NCI-H460 (cell line): ENCODE measurements at places on chromosomes 5 and 9. TPM values are rescaled to one million over a fixed set of nuclear protein-coding genes. Genes with fewer than 3 reads are reported as not detected.

RRAGA gene
- 22.3 and 27.8 TPM in 2 replicates for total RNA-seq

IFNA6 gene
- not detected in 2 replicates for total RNA-seq

LHX6 gene
- 0.10 and 0.98 TPM in 2 replicates for total RNA-seq

SLCO6A1 gene
- total RNA-seq = not detected in 2 replicates

ADAMTSL2 gene
- not detected in 2 replicates for total RNA-seq

LCP2 gene
- not detected in 2 replicates for total RNA-seq

TMEM171 gene
- 0.64 TPM in 1 of 2 replicates, not detected in the other for total RNA-seq

MAMDC2 gene
- not detected in 2 replicates for total RNA-seq

CDH10 gene
- total RNA-seq = 7.9 and 8.6 TPM in 2 replicates

MYMK gene
- total RNA-seq = not detected in 2 replicates

PCDHGC3 gene
- 5.9 and 7.0 TPM in 2 replicates for total RNA-seq

SHISAL2B gene
- total RNA-seq = not detected in 2 replicates

CCNI2 gene
- total RNA-seq = not detected in 2 replicates

TSLP gene
- 1.4 and 3.3 TPM in 2 replicates for total RNA-seq

DBH gene
- total RNA-seq = not detected in 2 replicates

PLAC8L1 gene
- total RNA-seq = not detected in 2 replicates

SPINK4 gene
- not detected in 2 replicates for total RNA-seq

EEIG1 gene
- 9.2 and 12.2 TPM in 2 replicates for total RNA-seq
